ENCODE measurements at places on chromosomes 11 and 22.

GRCh38 chr11:113994077-113994954 is 19.4 kb downstream of the HTR3A start:
- DNase-seq, result no peak

GRCh38 chr11:115682101-115682500 is 177.9 kb upstream of the CADM1 start:
- DNase-seq, result no peak

DNA sequence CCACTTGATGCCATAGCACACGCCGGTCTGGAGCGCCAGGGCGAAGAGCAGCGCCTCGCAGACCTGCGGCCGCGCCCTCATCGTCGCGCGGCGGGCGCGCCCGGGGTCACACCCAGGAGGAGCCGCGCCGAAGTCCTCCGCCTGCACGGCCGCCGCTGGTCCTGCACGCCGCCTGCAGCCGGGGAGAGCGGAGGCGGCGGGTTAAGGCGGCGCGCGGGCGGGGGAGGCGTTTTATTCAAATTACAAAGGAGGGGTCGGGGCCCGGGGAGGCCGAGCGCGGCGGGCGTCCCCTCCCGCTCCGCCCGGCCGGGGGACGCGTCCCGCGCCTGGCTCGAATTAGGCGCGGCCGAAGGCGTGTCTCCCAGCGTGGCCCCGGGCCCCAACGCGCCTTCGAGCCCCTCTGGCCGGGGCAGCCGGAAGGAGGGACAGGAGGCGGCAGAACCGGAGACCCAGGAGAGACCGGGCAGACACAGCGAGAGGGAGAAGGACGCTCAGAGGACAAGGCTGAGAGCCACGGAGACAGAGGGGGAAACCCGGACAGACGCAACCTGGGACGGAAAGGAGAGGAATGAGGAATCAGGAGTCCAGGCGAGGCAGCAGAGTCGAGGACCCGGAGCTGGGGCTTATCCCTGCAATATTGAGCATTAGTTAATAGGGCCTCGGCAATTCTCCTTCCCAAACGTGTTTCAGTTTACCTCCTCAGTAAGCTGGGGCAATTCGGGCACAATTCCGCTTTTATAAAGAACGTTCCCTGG is at the start of gene WNT11:
Gene WNT11, minus strand, starts transcription at position 176 of the 755 bp plus-strand sequence. Its CDS starts 95 bp downstream, at position 81.
- no peak for DNase-seq

GRCh38 chr11:116498161-116498560 is 274.6 kb downstream of the BUD13 start:
- DNase-seq, result no peak

GRCh38 chr11:76694664-76695063 is 24.1 kb upstream of the LRRC32 start:
- no peak for DNase-seq

GRCh38 chr22:25364736-25365241 is 145.3 kb downstream of the CRYBB2 start:
- no peak for DNase-seq

DNA sequence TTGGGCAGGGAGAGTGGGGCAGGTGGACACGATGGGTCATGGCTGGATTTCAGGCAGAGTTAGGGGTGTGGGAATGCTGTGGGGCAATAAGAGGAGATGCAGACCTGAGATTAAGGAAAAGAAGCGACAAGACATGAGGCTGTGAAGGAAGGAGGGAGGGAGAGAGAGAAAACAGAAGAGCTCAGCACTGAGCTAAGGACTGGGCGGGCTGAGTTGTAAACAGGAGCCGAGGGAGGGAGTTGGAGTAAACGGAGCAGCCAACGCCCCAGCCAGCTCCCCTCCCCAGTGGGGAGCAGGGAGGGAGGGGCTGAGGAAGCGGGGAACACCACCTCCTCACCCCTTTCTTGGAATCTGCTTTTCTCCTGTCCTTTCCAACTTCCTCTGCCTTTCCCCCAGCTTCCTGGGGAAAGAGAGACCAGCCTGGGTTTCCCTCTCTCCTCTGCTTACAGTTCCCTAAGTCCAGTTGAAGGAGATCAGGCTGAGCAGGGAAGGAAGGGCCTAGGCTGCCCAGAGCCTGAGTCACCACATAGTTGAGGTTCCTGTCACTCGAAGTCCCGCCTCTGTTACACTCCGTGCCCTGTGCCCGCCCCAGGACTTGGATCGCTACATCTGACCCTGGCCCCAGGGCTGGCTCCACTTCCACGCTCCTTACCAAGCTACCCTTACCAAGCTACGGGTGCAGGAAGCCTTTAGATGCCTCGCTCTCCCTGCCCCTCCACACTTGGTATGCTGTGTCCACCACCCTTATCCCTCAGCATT is 6.7 kb upstream of the AHNAK start:
- no peak for DNase-seq

DNA sequence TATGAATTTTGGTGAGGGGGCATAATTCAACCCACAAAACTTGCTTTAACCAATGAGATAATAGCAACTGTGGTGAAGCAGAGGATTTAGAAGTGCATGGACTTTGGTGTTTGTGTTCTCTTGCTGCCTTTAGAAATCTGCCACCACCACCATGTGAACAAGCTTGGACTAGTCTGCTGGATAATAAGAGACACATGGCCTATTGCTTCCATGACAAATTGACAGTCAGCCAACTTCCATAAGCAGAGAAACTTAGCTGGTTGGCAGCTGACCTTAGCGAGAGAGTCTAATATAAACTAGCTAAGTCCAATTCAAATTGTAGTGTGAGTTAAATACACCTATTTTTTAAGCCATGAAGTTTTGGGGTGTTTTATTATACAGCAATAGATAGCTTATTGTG is 482.1 kb upstream of the ANO5 start:
- no peak for DNase-seq

DNA sequence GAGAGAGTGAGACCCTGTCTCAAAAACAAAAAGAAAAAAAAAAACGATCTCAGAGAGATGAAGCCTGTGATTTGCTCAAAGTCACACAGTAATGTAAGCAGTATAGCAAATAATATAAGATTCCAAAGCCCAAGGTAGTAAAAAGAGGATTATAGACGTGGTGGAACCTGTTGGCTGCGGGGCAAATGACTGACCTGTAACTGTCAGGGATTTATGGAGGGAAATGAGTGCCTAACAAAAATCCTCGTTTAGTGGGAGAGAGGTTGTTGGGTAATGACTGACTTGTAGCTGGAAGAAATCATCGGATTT is 723 bp upstream of the CLP1 start:
- no peak for DNase-seq

DNA sequence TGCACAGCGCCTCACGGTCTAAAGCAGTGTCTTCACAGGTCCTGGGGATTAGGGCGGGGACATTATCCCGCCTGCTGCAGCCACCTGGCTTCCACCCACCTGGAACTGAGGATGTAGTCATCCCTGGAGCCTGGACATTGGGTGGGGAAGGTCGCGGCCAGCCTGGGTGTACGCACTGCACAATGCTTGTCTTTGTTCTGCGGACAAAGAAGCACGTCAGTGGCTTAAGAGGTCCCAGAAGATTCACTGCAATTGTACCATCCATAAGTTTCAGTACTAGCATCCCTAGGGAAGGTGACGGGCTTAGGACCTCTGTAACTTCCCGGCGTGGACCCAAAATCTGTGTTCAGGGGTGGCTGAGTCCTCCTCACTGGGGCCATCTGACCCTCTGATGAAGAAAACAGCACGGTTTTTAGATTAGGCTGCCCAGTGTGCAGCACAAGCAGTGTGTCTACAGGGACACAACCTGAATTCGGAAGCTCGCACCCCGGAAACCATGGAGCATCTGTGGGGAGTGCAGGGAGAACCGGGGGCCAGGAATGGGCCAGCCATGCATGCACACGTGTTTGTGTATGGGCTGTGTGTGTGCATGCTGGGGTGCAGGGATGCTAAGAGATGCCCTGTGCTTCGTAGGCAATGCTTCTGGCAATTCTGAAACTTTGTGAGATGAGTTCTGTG is 342.6 kb upstream of the B3GAT1 start:
- no peak for DNase-seq

GRCh38 chr11:65864706-65865471 is 4.7 kb downstream of the MUS81 start:
- DNase-seq, result no peak

DNA sequence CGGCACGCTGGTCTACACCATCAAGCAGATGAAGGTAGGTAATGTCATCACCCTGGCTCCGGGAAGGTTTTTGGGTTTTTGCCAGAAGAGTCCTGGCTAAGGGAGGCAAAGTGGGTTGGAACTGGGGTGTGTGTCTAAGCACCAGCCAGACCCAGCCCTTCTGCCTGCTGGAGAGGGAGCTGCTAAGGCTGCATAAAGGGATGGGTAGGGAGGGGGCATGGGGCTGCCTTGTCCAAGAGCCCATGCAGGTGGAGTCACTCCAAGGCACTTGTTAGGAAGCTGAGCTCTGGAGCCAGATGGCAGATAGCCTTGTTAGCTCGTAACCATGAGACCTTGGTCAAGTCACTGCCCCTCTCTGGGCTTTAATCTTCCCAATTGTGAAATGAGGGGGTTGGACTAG is 48.0 kb downstream of the TIMP3 start:
- no peak for DNase-seq

All from GM12892 (cell line).